AG04450 (cell line): ENCODE measurements at places on chromosomes 7 and 10.

GRCh38 chr10:133324198-133324792 lies 12.4 kb downstream of the CALY start:
- no peak for DNase-seq

DNA sequence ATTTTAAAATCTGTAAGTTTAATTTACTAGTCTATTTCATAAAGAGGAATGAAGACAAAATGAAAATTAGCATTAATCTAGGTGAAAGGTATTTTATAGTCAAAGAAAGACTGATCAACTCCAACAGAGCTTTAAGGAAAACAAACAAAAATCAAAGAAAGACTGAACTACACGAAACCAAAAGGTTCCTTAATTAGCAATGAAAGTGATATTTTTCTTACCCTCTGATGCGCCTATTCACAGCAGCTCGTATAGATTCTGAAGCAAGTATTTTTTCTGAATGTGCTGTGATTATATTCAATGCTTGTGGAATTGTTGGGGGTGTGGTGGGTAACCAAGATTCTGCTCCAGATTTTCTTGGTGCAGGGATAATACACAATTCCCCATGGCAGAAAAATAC lies 11.8 kb downstream of the ECD start:
- no peak for DNase-seq

DNA sequence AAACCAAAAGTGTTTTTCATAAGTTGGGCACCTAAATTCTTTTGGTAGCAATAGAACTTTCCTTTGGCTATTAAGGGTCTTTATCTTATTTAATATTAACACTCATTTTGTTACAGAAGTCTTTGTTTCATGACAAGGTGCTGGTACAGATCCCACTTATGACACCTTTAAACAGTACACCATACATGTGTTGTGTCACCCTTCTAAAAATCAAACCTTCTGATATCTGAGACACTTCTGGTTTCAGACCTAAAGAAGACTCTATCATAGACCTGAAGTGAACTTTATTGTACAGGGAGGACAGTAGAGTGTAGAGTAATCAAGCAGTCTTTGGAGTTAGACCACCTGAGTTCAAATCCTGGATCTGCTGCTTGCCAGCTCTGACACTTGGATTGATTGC lies 5.8 kb upstream of the USP6NL start:
- no peak for DNase-seq

DNA sequence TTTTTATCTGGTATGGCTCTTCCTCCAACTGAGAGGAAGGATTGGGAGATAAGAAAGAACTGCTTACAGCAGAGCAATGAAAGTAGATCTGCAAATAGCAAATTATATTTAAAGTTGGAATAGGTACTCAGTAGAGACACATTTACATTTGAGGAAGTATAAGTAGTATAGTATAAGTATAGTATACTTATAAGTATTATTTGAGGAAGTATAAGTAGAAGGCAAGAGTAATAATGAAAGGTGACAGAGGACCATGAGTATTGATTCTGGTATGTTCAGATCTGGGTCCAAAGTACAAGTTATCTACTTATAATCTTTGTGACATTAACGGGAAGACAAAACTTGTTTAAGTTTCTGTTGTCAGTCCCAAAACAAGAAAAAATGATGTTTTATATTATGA lies 527.6 kb upstream of the SORCS1 start:
- no peak for DNase-seq

DNA sequence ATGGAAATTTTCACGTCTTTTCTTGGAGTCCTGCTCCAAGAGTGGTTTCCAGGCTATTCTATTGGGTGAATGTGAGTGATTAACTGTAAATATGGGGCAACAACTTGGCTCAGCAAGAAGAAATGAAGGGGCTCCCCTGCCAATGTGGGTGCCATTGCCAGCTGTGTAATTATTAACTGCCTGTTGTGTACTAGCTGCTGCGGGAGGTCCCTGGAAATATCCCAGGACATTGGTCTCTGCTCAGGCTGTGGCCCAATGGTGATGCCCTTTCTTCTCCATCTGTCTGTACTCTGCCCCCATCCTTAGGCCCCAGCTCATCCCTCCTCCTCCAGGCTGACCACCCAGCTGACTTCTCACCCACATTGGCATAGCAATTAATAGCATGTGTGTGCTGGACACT lies 29.4 kb downstream of the NPTX2 start:
- no peak for DNase-seq

DNA sequence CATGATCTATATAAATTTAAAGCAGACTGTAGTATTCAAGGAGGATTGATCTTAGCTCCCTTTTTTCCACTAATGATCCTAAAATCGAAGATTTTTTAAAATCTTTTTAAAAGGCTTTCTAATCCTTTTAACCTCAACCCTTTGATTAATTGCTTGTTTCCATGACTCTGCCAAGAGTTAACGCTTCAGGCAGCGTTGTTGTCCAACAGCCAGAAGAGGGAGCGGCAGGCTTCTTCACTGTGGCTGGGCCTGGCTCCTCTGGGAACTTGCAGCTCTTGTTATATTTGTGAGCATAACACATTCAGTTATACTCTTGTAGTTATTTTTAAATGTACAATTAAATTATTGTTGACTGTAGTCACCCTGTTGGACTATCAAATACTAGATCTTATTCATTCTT lies 26.3 kb downstream of the CRCP start:
- DNase-seq, result no peak

DNA sequence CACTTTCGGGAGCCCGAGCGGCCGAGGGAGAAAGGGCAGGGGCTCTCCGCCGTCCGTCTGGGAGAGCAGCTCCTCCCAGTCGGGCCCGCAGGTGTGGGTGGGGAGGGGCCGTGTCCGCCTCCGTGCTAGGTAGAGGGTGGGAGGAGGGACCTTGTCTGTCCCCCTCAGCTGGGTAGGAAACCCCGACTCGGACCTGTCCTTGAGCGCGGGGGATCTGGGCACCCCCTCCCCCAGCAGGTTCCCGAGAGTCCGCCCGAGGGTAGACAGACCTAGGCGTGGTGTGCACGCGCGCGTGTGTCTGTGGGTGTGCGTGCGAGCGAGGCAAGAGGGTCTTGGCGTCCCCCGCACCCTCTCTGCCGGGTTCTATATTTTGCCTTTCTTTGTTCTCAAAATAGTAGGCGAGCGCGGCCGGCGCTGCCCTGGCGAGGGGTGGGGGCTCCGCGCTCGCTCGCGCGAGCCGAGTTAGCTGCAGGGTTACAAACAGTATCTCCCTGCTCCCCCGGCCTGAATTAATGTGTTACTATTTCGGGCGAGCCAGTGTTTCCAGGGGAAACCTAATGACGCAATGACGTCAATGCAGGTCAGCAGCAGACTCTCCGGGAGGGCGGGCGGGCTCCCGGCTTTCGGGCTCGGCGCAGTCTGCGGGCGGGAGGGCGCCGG lies 73.9 kb upstream of the LEP start:
- DNase-seq, result no peak

DNA sequence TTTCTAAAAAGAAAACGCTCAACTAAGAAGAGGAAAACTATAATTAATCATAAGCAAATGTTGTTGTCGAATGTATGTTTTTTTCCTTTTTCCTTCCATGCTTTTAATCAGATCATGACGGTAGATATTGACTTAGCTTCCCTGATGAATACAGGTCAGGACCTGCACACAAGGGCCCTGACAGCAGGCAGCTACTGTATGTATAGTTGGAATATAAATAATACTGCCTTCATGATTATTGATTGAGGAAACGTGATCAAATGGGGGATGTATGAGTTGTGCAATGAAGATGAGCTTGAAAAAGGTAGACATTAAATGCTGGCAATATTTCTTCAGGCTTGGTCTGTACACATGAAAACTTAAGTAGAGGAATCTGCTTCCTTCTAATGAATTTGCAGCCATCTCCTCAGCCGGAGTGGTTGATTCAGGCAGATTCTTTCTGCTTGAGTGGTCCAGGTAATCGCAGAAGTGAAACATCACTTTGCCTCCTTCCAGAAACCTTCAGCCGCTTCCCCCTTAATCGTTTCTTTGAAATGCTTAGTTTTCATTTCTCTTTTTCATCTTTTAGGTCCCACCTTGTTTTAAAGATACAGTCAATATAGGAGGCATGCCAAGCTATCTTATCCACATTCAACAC lies 656.5 kb downstream of the SDK1 start:
- DNase-seq, result no peak

GRCh38 chr10:2475711-2476217 lies 591.6 kb upstream of the PFKP start:
- DNase-seq, result no peak

DNA sequence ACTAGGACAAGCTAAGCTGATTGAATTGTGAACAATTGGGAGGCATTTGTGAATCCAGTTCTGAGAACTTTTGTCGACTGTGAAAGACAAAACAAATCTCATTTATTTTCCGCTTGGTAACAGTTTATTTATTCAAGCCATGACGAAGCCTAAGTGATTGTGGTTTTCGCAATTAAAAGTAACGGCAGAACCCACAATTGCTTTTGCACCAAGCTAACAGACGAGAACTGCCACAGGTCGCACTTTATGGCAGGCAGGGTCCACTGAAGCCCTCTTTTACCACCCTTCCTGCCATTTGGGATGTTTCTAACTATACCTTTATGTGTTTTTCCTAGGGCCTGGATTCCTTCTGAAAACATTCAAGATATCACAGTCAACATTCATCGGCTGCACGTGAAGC lies 111.2 kb downstream of the ZMYND11 start:
- no peak for DNase-seq

DNA sequence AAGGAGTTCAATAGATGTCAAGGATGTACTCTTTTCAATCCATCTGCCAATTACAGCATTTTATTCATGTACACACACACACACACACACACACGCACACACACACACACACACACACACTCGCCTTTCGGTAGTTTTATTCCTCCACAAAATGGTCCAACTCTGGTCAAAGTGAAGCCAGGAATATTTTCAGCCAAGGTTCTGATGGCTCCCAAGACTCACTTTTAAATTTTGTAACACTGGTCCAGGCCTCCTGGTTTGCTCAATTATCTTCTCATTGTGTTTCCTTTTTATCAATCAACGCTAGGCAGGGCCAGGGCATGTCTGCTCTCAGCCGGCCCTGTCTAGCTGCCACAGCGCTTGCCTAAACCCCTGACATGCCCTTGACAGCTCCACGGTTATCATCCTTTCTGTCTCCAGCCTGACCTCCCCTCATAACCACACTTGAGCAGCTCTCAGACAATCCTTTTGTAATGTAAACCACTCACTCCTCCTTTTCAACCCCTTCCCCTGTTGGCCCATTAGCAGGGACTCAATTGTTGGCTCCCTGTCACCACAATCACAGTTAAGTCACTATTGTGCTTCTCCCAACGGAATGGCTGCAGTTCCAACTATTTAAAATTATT lies 115.1 kb downstream of the ICA1 start:
- DNase-seq, result no peak

DNA sequence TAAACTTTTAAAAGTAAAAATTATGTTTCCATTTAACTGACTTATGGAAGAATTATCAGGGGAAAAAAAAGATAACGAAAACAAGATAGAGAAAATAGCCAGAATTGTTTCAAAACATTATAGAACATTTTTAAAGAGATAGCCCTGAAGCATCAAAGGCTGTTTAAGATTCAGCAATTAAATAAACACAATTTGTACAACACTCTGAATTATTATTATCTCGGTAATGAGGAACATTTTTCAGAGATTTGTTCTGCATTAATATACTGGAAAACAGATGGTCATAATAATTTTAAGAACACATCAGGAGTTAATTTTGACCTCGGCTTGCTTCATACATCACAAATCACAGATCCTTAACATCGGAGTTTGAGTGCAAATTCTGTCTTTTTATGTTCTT lies 643.8 kb downstream of the SORCS1 start:
- DNase-seq, result no peak

DNA sequence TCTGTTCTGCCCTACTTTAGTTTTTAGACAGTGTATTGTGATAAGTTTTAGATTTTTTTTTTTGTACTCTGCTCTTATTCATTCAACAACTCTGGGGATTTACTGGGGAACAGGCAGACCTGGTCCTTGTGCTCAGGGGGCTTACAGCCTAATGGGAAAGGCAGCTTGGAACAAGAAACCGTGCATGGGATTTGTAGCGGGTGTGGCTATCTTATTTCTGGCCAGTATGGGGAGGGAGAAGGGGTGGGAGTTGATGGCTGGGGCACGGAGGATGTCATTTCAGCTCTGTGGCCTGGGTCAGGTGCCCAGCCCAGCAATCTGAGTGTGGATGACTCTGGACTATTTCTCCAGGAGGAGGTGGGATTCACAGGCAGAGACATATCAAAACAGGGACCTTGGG lies 47.0 kb downstream of the GRK5 start:
- no peak for DNase-seq

DNA sequence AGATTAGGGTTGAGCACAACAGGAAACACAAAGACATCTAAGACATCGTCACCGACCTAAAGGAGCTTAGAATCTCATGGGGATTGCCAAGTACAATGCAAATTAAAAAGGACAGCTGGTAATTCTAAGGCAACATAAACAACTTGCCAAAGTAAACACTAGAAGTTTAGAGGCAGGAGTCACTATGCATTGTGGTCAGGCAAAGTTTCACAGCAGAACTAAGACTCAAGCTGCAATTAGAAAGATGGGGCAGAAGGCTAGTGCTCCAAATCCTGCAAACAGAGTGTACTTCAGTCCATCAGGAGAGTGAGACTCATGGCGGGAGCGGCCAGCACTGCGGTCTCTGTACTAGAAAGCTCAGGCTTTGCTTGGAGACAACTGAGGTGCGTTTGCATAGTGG lies 52.7 kb downstream of the HIPK2 start:
- peak; percentile 70 for DNase-seq

GRCh38 chr10:50739618-50740292 lies at the start of gene ASAH2B:
ASAH2B (plus strand) TSS chr10:50739936; CDS start chr10:50745131, 5,195 bp downstream.
- peak; percentile 38 for DNase-seq

DNA sequence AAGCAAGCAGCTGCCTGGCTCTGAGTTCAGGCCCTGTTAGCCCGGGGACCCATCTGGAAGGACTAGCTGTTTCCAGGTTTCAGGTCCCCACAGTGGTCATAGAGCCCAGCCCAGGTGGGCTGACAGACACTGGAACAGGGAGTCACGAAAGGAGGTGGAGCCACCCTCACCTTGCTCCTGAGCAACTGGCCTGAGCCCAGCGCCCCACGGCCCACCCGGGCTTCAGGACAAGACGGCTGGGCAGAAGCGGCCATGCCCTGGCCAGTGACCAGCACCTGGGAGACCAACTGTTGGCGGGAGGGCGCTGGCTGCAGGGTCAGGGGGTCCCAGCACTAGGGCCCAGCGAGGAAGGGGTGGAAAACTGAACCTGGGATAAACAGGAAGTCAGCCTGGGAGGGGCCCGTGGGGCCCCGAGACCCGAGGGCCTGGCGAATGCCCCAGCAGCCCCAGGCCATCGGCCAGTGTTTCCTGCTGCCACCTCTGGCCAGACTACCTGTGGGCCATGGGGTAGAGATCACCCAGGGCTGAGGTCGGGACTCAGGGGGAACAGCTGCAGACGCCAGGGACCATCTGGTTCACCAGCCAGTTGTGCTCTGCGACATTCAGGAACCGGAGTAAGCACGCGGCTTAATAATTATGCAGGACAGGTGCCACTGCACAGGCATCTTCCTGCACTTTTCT lies 282.1 kb upstream of the PPP2R2D start:
- no peak for DNase-seq

- peak; percentile 20 for DNase-seq
Measured at GRCh38 chr10:96229568-96230030, 41.8 kb downstream of the BLNK start.
